ENCODE measurements at places on chromosomes 5 and 9.

- DNase-seq: no peak
- peaks cover 40% of the 10 kb centered on the region for H3K4me1 ChIP-seq
- no peaks in the 10 kb centered on the region for H3K36me3 ChIP-seq
- no peaks in the 10 kb centered on the region for H3K27me3 ChIP-seq
Observed at GRCh38 chr9:121696930-121697329, 45.5 kb downstream of the DAB2IP start.

- no peak overlapping the region for H3K4me3 ChIP-seq
- no peaks in the 10 kb centered on the region for H3K36me3 ChIP-seq
Observed at GRCh38 chr5:139272471-139273321, 20.8 kb upstream of the MATR3 start.

DNA sequence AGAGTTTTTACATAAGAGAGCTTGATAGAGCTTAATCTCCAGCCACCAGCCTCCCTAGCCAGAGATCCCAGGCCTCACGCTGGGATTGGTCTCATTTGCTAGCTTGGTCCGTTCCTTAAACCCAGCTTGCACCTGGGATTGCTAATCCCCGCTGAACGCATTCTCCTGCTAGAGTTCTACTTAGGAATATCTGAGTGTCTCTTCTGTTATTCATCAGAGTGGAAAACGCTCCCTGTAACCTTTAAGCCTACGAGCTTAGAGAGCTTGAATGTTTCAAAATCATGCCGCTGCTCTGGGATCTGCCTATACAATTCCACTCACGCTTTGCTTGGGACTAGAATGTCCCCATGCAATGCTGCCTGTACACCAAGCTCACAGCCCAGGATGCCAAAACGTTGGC, 201.8 kb downstream of the NSG2 start:
- H3K4me3 ChIP-seq: no peak overlapping the region
- H3K27me3 ChIP-seq: peaks cover 3% of the 10 kb centered on the region
- H3K36me3 ChIP-seq: no peaks in the 10 kb centered on the region
- H3K4me1 ChIP-seq: no peaks in the 10 kb centered on the region
- DNase-seq: no peak

DNA sequence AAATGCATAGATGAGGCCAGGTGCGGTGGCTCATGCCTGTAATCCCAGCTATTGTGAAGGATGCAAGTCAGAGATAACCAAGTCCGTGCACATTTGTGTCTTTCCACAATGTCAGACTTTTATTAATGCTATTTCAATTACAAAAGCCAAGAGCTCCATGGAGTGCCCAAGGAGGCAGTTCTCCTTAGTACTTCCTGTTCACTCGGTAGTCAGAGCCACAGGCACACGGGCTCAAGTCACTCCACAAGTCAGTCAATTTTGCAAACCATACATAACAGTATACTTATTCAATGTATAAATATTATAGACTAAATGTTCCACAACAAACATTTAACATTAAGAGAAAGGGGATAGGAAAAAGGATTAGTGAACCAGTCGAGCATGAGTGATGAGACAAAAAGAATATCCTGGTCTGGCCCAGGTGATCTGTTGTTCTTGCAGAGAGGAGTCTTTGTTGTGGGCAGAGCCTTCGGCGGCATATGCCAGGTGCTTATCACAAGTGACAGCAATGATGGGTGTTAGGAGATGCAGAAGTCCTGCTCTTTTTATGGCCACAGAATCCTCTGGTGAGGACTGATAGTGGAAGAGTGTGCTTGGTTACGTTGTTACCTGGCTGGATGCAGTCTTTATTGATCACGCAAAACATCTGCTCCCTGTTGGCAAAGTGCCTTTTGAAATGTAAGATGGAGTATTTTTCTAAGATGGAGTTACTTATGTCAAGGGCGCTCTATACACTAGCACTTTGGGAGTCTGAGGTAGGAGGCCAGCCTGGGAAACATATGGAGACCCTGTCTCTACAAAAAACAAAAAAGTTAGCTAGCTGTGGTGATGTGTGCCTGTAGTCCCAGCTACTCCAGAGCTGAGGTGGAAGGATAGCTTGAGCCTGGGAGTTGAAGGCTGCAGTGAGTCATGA, 167.0 kb upstream of the FBXL17 start:
- no peaks in the 10 kb centered on the region for H3K36me3 ChIP-seq
- H3K27ac ChIP-seq: no peak overlapping the region
- no peaks in the 10 kb centered on the region for H3K27me3 ChIP-seq
- DNase-seq: no peak
- no peak overlapping the region for H3K4me3 ChIP-seq
- H3K4me1 ChIP-seq: no peaks in the 10 kb centered on the region

- no peaks in the 10 kb centered on the region for H3K36me3 ChIP-seq
- no peak overlapping the region for H3K4me3 ChIP-seq
- no peaks in the 10 kb centered on the region for H3K4me1 ChIP-seq
- no peaks in the 10 kb centered on the region for H3K27me3 ChIP-seq
Observed at GRCh38 chr5:89601880-89602279, 718.9 kb upstream of the MEF2C start.
